ENCODE measurements at places on chromosomes 5 and 9. TPM values are rescaled to one million over a fixed set of nuclear protein-coding genes. Genes with fewer than 3 reads are reported as not detected.
A peak's percentile ranks its signal among the peaks of the same experiment; 100 is the strongest.

RNF183 gene
- polyA plus RNA-seq = not detected

- peak; percentile 52 for DNase-seq
Observed at GRCh38 chr5:110354311-110354710, 372.2 kb downstream of the TMEM232 start.

GRCh38 chr9:81244631-81245030 lies 444.7 kb downstream of the TLE1 start:
- DNase-seq = no peak

GRCh38 chr9:133701981-133702797 lies 36.0 kb downstream of the SARDH start:
- no peak for DNase-seq

ABLIM3 gene
- polyA plus RNA-seq = 75.2 TPM

RPP25L gene
- 18.0 TPM for polyA plus RNA-seq

WWC1 gene
- polyA plus RNA-seq = 0.27 TPM

DNA sequence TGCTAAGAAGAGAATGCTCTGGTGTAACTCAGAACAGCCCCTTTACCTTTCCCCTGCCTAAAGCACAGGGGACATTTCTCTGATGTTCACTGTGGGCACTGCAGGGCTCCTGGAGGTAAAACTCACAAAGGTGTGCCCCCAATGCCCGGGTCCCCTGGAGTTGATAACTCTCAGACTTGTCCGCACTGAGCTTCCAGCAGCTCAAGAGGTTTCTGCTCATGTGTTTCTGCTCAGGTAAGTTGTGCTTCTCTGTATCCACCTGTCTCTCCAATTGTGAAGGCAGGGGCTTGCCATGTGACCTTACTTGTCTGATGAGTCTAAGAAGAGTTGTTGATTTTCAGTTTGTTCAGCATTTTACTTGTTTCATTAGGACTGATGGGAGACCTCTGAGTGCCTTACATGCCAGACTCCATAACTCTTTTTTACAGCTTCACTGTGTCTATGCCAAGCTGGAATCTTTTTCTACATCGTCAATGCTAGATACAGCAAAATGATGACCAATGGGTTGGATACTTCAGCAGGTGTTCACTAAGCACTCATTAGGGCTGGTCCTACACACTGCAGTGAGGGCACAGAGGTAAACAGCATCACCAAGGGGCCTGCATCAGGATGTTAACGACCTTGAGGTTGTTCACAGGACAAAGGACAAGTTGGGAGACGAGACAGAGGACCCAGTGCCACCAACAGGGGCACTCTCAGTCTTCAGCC lies 56.4 kb downstream of the MRPL36 start:
- DNase-seq = no peak

SLC23A1 gene
- 0.56 TPM for polyA plus RNA-seq

GRCh38 chr5:50934343-50934742 lies 267.9 kb downstream of the PARP8 start:
- no peak for DNase-seq

- no peak for DNase-seq
Observed at GRCh38 chr9:119877306-119877705, 508.1 kb upstream of the BRINP1 start.

GRCh38 chr5:173245319-173246134 lies 10.5 kb upstream of the NKX2-5 start:
- no peak for DNase-seq

HNRNPA0 gene
- 37.3 TPM for polyA plus RNA-seq

DNA sequence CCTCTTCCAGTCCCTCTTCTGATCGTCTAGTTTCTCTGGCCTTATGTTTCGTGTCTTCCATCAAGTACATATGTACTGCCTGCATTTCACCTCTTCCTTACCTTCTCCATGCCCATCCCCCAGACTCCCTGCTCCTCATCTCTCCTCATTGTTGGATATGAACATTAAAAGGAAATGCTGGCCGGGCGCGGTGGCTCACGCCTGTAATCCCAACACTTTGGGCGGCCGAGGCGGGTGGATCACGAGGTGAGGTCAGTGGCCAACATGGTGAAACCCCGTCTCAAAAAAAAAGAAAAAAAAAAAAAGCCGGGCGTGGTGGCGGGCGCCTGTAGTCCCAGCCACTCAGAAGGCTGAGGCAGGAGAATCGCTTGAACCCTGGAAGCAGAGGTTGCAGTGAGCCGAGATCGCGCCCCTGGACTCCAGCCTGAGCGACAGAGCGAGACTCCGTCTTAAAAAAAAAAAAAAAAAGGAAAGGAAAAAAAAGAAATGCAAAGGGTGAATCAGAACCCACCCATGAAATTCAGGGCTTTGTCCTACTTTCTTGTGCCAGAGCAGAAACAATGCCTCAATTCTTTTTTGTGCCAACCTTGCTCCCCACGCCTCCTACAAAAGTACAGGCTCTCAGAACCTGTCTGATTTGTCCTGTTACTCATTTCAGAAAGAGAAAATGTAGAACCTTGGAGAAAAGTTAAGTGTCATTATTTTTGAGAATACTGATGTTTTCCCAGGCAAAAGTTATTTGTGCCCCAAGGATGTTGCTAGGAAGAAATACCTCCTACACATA lies 1.5 kb upstream of the ZFR start:
- DNase-seq = no peak

SLC25A48 gene
- 0.28 TPM for polyA plus RNA-seq

SPATA31A3 gene
- polyA plus RNA-seq = not detected

- peak; percentile 76 for DNase-seq
Observed at GRCh38 chr5:2658447-2658846, 93.0 kb downstream of the IRX2 start.

DNA sequence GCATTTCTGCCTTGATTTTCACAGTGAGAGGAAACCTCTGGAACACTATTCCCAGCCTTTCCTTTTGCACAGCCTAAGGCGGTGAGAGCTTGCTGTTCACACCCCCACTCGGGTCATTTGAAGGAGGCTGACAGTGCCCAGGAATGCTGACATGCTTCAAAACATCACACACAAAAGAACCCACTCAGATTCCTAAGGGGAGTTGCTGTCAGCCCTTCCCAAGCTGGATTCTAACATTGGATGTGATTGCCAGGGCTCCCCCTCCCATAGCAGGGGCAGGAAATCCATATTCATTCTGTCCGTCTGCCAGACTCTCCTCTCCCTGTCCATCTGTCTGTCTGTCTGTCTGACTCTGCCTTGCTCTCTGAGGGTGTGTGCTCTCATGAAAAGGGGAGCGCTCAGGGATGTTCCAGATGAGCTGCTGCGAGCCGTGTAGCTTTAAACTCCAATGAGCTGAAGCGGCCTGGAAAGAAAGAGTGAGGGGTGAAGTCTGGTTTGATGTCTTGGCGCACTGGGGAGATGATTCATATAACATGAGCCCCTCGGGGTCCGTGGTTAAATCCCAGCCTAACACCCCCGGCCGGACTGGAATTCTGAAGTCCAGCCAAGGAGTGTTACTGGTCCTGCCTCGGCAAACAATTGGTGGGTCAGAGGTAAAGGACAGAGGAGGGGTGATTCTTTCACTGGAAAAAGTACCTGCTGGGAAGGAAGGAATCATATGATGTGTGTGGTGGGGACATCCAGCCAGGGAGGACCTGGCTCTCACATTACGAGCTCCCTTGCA lies 517.0 kb downstream of the CCDC171 start:
- DNase-seq = peak; percentile 51

DNA sequence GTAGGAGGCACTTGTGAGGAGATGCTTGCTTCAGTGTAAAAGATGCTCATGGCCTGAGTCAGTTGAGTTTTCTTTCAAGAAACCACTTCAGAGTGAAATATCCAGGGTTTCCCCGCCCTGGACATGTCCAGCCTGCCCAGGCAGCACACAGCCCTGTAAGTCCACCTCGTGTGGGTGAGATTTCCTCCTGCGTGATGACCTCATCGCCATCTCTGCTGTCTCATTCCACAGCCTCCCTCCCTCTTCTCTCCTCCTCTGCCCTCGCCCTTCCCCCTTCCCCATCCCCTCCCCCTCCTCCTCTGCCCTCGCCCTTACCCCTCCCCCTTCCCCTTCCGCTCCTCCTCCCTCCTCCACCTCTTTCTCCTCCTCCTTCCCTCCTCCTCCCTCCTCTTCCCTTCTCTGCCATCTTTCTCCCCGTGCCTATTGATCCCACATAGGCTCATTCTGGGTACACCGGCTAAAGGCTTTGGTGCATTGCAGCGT lies 34.0 kb upstream of the NCS1 start:
- no peak for DNase-seq

DNA sequence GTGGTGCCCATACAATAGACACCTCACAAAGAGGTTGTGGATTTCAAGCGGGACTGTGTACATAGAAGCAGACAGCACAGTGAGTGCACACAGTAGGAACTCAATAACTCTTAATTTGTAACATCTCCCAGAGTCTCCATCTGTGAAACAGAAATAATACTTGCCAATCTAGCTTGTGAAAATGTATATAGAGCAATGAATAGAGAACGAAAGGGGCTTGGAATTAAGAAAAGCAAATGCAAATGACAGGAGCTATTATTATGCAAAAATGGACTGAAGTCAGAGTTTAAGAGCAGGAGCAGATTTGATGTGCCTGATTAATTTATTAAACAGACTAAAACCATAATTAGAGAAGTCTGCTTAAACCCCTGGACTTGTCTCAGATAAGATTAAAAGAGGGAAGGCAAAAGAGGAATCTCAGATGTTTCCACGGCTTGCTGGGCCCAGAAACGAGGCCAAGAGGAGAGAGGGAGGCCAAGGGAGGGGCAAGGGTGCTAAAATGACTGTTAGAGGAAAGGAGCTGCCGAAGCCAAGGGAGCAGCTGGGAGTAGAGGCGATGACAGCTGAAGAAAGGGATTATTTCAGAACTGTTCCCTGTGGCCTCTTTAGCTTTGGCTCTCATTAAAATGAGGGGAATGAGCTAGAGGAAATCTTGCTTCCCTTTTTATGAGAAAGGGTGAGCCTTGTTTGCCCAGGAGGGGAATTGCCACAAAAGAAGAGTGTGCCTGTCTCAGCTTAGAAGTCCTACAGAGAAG lies 72.1 kb downstream of the FEM1C start:
- peak; percentile 73 for DNase-seq

GRCh38 chr5:54108136-54108535 lies 202.2 kb downstream of the ARL15 start:
- DNase-seq = peak; percentile 59

GRCh38 chr9:133826289-133827085 lies 88.3 kb upstream of the SARDH start:
- DNase-seq = no peak

Measured in muscle of back (tissue), 13 donors.